ENCODE measurements at places on chromosomes 5 and 9.

- DNase-seq = no peak
- peaks cover 7% of the 10 kb centered on the region for H3K4me1 ChIP-seq
- no peaks in the 10 kb centered on the region for H3K36me3 ChIP-seq
- H3K27ac ChIP-seq = no peak overlapping the region
- H3K27me3 ChIP-seq = no peaks in the 10 kb centered on the region
Measured at GRCh38 chr9:95349091-95350038, 31.9 kb upstream of the FANCC start.

DNA sequence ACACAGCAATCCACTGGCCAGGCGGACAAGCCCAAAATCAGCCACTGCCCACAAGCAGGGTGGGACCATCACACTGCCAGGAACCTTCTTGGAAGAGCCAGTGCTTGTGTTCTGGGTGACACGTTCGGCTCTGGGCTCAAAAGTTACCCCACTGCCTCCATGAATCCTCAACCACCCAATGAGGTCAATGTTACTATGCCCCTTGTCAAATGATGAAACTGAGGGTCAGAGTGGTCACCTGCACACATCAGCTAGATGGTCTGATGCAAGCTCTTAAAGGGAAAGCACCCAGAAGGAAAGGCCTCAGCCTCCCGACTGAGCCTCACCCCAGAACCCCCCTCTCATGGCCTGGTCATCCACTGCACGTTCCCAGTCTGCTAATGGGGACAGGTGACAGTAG lies 114.8 kb downstream of the VAV2 start:
- H3K4me1 ChIP-seq = peaks cover 40% of the 10 kb centered on the region
- no peak for DNase-seq
- H3K27me3 ChIP-seq = no peaks in the 10 kb centered on the region

GRCh38 chr5:145913701-145914100 lies 22.7 kb upstream of the SH3RF2 start:
- no peaks in the 10 kb centered on the region for H3K4me1 ChIP-seq
- no peak overlapping the region for H3K4me3 ChIP-seq
- H3K27me3 ChIP-seq = no peaks in the 10 kb centered on the region
- DNase-seq = no peak

DNA sequence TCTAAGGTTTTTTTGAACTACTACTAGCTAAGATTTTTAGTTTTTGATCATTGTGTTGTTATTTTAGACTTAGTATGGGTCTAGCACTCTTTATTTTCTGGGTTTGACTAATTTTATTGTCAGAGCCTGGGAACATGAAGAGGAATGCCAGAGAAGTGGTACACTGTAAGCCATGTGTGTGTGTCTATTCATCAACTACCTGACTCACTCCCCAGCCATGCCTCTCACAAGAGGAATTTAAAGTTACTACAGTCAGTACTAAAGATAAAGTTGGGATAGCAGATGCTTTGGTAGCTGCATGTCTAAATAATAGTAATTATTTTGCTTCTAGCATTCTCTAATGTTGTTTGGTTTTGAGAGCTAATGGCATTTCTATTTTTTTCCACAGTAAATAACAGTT lies 264.8 kb downstream of the CSNK1G3 start:
- H3K27ac ChIP-seq = no peak overlapping the region
- DNase-seq = no peak
- H3K4me3 ChIP-seq = no peak overlapping the region
- H3K4me1 ChIP-seq = no peaks in the 10 kb centered on the region
- H3K27me3 ChIP-seq = no peaks in the 10 kb centered on the region

DNA sequence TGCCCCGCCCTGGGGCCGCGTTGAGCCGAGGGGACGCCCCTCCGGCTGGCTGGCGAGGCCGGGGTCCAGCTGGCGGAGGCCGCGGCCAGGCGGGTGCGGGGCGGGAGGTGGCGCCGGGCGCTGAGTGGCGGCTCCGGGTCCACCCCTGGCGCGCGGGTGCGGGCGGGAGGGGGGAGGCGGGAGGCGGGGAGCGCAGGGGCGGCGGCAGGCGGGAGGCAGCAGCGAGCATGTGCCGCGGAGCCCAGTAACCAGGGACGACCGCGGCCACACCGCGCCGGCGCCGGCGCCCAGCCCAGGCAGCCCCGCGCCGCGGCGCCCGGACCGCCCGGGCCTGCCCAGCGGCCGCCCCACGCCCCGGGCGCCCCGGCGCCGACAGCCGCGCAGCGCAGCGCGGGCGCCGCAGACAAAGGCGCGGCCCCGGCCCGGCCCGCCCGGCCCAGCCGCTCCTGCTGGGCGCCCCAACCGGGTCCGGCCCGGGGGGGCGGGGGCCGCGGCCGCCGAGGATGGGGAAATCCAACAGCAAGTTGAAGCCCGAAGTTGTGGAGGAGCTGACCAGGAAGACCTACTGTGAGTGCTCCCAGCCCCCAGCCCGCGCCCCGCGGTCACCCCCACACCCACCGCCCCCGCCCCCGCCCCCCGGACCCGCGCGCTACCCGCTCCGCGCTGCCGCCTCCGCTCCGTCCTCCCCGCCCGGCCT lies at the start of gene NCS1:
Gene NCS1 (plus strand): TSS at position 244 of the 697 bp plus-strand sequence. CDS start 260 bp downstream, at position 504.
- peak within 1 kb of the TSS; percentile 70 for H3K27ac ChIP-seq
- DNase-seq = no peak

DNA sequence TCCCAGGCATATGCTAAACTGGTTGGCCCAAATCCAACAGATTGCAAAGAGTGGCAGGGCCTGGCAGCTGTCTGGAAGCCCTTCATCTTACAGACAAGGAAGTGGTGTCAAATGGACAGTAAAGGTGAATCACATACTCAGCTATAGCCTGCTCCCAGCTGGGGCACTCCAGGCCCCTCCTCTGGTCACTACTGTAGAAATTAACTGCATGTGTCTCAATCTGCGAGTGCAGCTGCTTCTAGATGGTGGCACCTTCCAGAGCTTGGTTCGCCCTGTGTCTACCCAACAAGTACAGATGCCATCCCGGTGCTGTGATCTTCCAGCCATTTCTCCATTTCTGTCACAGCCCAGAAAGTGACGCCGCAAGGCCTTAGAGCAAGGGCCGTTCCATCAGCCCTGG lies 50.2 kb downstream of the OTULIN start:
- no peak for DNase-seq
- peaks cover 81% of the 10 kb centered on the region for H3K36me3 ChIP-seq
- no peaks in the 10 kb centered on the region for H3K27me3 ChIP-seq
- no peak overlapping the region for H3K4me3 ChIP-seq
- H3K27ac ChIP-seq = no peak overlapping the region

GRCh38 chr9:114348906-114349482 lies 19.3 kb downstream of the ORM2 start:
- H3K36me3 ChIP-seq = peaks cover 37% of the 10 kb centered on the region
- no peak overlapping the region for H3K4me3 ChIP-seq
- peaks cover 8% of the 10 kb centered on the region for H3K4me1 ChIP-seq
- no peaks in the 10 kb centered on the region for H3K27me3 ChIP-seq

- H3K27me3 ChIP-seq = no peaks in the 10 kb centered on the region
- H3K4me3 ChIP-seq = no peak overlapping the region
- H3K4me1 ChIP-seq = no peaks in the 10 kb centered on the region
- H3K36me3 ChIP-seq = no peaks in the 10 kb centered on the region
Measured at GRCh38 chr5:5799826-5800225, 377.3 kb downstream of the ICE1 start.

GRCh38 chr9:132702254-132702653 lies 32.0 kb downstream of the GTF3C4 start:
- no peak overlapping the region for H3K27ac ChIP-seq
- no peaks in the 10 kb centered on the region for H3K4me1 ChIP-seq
- no peak for DNase-seq

DNA sequence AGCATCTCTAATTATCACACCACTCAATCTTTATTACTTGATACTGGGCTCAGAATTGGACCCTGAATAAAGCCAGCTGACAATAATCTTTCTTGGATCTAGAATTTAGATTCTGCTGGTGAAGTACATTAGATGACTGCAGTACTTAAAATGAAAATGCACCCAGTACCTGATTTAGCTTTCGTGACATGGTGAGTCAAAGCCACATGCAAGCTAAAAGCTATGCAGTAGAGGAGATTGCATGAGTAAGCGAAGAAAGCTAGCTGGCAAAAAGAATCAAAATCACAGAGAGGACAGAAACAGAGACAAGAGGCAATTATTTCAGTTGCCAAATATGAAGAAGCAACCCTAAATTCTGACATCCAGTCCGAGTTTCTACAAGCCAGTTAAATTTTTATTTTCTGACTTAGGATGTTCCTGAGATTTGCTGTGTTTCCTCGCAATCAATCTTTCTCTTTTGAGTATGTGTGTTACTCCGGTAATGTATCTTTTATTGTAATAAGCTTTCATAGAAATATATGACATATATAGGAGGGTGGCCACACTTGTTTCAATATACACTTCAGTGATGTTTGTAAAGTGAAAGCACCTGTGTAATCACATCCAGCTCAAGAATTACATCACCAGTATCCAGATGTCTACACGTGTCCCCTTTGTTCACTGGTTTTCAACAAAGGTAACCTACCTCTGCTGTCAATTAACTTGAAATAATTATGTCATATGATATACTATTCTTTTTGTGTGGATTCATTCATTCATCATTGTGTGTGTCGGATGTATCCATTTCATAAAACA lies 101.7 kb downstream of the CDH18 start:
- H3K4me1 ChIP-seq = no peaks in the 10 kb centered on the region
- no peak overlapping the region for H3K4me3 ChIP-seq
- no peak for DNase-seq
- no peaks in the 10 kb centered on the region for H3K27me3 ChIP-seq

- H3K36me3 ChIP-seq = no peaks in the 10 kb centered on the region
- H3K4me1 ChIP-seq = no peaks in the 10 kb centered on the region
- DNase-seq = no peak
Measured at GRCh38 chr9:18516965-18517364, 43.0 kb downstream of the ADAMTSL1 start.

DNA sequence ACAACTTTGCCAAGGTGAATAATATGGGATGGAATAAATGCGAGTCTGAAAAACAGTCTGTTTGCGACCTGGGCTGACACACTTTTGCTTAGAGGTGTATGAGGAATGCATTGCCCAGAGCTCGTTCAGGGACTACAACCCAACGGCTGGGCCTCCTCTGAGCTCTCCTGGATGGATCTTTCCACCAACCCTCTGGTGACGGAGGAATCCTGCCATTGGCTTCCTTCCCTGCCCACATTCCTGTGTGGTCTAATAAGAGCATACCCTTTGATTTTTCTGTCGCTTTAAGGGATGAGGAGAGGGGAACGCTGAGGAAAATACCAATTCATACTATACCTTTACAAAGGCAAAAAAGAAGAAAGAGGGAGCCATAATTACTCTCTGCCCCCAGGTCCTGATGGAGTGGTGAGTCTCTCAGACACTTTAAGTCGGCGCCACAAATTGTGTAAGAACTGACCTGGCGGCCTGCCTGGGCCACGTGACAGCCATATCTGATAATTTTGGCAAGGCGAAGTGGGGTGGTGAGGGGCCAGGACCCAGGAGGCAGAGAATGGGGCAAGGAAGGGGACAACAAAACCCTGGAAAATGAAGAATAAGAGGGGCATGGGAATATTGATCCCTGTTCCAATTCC lies 265.2 kb upstream of the MSX2 start:
- H3K4me3 ChIP-seq = no peak overlapping the region
- peaks cover 20% of the 10 kb centered on the region for H3K27me3 ChIP-seq
- H3K36me3 ChIP-seq = no peaks in the 10 kb centered on the region
- H3K27ac ChIP-seq = no peak overlapping the region
- no peak for DNase-seq

- no peak overlapping the region for H3K27ac ChIP-seq
Measured at GRCh38 chr5:171581781-171582180, 162.3 kb downstream of the FGF18 start.

- H3K27me3 ChIP-seq = no peaks in the 10 kb centered on the region
- no peaks in the 10 kb centered on the region for H3K36me3 ChIP-seq
- no peak overlapping the region for H3K4me3 ChIP-seq
- no peak overlapping the region for H3K27ac ChIP-seq
- DNase-seq = no peak
Measured at GRCh38 chr5:125064621-125065438, 318.4 kb upstream of the ZNF608 start.

DNA sequence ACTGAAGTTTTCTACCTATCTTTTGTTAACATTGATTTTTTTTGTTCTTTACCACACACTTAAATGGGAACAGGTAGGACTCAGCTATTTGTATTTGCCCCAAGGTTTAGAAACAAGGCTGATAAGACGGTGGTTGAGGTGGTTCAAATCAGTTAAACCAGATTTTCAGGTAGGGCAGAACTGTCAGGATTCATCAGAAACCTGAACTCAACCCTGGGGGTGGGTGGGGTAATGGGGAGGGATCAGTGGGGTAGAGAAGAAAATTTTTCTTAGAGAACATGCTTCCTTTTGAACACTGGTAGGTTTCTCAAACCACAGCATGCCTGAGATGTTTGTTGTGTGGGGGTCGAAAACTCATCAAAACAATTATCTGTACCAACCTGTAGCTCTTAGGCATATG lies 113.0 kb downstream of the BASP1 start:
- H3K36me3 ChIP-seq = no peaks in the 10 kb centered on the region
- no peak for DNase-seq
- H3K27ac ChIP-seq = no peak overlapping the region
- H3K4me1 ChIP-seq = no peaks in the 10 kb centered on the region

DNA sequence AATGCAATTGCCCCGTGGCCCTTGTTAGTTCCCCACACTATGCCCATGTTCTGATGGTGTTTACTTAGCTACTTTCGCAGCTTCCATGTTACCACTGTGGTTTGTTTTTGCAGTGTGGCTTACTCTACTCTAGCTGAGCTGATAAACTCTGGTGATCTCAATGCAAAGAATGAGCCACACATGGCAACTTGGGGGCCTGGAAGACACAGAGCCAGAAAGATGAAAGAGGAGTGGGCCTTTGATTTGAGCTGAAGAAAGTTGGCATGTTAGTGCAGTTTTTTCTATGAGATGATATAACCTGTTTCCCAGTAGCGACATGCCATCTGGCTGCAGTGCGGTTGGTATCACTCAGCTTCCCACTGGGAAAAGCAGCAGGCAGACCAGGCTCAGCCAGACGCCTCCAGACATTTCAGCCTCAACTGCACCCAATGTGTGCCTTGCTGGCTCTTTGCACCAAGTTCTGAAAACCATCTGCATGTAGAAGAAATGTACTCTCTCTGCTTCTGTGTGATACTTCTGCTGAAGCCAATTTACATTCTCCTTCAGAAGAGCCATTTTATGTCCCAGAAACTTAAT lies 329.4 kb downstream of the ARHGEF28 start:
- H3K4me3 ChIP-seq = no peak overlapping the region
- no peak for DNase-seq
- no peaks in the 10 kb centered on the region for H3K36me3 ChIP-seq

All from esophagus squamous epithelium (tissue), 5 donors.